ENCODE measurements at places on chromosomes 7 and 10. TPM values are rescaled to one million over a fixed set of nuclear protein-coding genes. Genes with fewer than 3 reads are reported as not detected.

The FGFR2 gene
- total RNA-seq = 6.1 TPM

- DNase-seq = no peak
These were observed 282.1 kb upstream of the MKLN1 start for GRCh38 chr7:131045526-131045925.

DNA sequence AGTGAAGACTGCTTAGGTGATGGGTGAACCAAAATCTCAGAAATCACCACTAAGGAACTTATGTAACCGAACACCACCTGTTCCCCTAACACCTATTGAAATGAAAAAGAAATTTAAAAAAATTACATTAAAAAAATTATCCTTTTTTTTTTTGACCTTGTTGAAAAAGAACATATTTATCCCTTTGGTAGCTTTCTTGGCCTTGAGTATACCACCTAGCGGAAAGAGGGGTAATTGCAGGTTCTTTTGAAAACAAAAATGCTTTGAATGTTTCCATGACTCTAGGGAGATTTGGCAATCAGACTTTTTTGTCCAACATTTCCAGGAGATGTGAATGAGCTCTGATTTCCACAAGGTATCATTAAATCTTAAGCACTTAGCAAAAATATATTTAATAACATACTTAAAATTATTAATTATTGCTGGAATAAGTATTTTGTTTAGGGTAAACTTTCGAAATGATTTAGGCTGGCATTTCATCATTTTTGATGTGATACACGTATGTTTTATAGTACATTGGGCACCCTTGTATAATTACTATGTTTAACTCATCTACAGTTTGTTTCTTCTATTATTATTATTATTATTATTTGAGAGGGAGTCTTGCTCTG is 47.0 kb upstream of the ELMO1 start:
- no peak for DNase-seq

The LLCFC1 gene
- not detected for total RNA-seq

The RBM48 gene
- total RNA-seq = 11.8 TPM

DNA sequence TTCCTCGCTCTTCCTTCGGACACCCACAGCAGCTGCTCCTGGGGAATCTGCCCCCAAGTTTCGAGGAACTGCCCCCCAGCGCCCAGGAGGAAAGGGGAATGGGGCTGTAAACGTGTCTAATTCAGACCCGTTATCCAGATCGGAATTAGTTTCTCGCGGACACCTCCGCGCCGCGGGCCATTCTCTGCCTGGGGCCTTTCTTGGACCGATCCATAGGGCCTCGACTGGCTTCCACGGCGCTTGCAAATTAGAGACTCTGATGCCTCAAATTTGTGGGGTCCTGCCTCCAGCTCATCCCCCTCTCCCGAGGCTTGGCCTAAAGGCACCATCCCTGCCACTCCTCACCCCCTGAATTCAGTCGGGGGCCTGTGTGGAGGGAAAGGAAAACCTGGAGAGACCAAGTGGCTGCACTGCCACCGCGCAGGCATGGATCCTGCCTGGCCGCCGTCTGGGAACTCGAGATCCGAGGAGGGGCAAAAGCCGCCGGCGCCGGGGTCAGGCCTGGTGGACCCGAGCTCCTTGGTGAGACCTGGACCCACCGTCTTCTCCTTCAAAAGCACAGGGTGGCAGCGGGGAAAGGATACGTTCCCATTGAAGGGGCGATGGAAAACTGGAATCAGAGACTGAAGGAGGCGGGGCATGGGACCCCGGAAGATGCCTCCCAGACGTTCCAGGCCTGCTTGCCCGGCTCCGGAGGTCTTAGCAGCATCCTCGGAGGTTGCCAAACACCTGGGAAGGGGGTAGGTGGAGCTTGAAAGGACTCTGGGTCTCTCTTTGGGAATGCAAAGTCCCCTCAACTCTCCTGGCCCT is 13.7 kb downstream of the LBX1 start:
- DNase-seq = no peak

DNA sequence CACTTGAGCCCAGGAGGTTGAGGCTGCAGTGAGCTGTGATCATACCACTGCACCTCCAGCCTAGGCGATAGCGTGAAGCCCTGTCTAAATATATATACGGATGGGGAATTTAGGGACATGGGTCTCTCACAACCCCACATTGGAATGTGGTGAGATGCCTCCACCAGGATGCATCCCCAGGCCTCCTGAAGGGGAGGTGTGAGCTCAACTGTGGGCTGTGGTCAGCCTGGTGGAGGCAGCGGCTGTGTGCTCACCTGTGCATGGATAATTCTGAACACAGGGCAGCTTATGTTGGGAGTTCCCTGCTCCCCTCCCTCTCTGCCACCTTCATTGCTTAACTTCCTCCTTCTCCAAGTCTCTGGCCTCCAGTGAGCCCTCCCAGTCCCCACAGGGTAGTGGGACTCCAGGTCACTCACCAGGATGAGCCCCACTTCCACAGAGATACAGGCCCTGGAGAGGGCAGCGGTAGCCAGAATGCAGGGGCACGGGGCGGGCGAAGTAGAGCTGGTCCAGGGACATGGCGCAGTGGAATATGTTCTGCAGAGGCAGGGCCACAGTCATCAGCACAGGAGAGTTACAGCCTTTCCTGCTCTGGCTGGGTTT is 30.4 kb downstream of the PYROXD2 start:
- DNase-seq = no peak

DNA sequence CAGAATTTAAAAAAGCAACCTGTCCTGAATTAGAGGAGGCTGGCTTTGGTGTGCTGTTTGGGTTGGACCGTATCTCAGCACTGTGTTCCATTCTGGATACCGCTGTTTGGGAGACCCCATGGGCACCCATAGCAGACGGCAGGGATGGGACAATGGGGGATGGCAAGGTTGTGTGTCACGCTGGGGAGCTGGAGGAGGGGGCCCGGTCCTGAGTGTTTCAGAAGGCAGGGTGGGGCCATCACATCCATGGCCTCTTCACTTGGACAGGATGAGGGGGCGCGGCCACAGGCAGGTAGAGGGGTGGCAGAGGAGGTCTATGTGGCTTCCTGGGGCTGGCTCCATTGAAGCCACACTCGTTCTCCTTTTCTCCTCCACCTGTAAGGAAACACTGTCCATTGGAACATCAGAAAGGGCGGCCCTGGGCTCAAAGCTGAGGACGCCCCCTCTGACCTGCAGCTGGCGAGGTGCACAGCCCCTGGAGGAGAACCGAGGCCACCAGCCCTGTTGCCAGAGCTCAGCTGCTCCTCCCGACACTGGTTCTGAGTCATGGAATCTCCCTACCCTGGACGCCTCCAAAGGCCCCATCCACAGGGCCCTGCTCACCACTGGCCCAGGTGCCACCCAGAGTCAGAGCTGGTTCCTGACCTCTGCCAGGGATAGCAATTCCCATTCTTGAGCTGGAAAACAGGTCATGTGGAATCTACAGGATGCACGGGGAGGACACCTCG is 587.3 kb downstream of the DNAJB6 start:
- DNase-seq = no peak

DNA sequence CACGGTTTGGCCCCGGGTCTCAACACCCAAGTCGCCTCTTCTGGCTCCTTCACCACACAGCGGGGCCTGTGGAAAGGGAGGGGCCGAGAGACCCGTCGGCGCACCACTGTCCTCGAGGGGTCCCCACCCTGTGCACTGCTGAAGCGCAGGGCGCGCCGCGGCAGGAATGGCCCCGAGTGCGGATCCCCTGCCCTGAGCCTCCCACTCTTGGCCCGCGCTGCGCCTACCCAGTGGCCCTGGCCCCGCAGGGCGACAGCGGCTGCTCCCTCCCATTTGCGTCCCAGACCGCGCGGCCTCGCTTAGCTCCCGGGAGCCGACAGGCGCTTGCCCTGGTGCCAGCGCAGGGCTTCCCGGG is 2.1 kb upstream of the SFMBT2 start:
- DNase-seq = no peak

DNA sequence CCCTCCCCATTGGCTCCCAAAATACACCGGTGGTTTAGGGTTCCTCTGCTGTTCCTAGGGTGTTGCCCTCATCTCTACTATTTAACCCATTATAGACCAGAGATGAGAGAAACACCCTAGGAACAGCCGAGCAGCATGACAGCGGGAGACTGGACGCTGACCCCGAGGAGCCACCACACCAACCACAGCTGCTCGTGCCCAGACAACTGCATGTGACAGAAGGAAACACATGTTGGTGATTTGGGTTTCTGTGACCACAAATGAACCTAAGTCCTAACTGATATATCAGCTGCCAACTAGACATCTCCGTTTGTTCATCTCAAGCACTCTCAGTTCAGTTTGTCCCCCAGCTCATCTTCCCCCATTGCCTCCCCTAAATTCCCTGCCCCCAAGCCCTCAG is 13.4 kb downstream of the CFAP43 start:
- no peak for DNase-seq

DNA sequence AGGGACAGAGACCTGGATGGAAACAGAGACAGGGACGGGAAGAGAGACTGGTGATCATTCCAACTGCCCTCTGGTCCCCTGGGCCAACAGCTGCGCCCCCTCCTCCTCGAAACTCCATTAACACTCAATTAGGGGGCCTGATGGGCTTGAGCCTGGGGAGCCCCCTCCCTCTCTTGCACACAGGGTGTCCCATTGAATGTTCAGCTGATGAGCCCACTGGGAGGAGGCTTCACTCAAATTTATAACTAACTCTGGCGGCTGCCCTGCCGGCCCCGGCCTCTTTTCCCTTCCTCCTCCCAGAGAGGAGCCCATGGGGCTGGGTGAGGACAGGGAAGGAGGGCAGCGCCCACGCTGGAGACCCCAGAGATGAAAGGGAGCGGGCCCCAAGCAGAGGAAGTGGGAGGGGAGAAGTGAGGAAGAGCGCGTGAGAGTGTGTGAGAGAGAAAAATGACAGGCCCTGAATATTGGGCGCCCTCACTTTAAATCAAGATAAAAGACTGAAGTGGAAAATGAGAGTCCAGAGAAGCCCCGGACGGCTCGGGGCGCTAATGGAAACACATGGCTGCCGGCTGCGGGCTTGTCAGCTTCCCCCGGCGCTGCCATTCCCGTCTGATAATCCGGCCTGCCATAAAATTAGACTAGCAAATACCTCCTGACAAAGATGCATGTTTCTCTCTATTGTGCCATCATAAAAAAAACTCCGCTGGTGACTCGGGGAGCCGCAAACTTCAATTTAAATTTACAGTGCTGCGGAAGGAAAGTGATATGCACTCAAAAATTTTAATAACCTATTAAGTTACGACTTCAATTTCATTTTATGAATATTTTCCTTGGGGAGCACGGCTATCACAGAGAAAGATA is 58.0 kb upstream of the PAX2 start:
- no peak for DNase-seq

- DNase-seq = no peak
These were observed 29.4 kb upstream of the GRB10 start for GRCh38 chr7:50812094-50812493.

DNA sequence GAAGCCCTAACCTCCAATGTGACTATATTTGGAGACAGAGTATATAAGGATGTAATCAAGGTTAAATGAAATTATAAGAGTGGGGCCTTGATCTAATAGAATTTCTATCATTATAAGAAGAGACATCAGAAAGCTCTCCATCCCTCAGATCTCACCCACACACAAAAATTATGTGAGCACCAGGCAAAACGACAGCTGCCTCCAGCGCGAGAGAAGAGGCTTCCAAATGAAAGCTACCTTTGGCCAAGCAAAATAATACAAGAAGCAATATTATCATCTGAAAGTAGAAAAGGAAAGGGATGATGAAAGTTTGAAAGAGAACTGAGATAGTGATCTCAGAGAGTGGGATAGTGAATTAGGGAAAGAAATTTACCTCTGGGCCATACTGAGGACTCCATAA is 1192.5 kb downstream of the NXPH1 start:
- no peak for DNase-seq

- no peak for DNase-seq
These were observed 104.9 kb downstream of the CDK14 start for GRCh38 chr7:90701021-90701420.

- DNase-seq = peak; percentile 57
These were observed 37.9 kb downstream of the ADAM12 start for GRCh38 chr10:126350216-126350992.

DNA sequence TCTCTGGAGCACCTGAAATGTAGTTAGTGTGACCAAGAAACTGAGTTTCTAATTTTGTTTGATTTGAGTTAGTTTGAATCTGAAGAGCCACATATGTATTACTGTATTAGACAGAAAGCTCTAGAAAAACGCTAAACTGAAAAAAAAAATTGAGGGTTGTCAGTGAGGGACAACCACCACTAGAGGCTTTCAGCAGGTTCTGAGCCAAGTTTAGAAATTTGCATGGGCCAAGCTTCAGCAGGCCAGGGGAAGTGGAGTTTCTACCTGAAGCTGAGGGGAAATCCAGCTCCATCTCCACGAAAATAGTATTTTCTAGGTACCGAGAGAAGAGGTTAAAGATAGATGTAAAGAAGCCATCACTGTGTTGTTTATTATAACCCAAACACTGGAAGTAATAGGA is 77.9 kb upstream of the PLXNA4 start:
- DNase-seq = no peak

The CALML5 gene
- total RNA-seq = not detected

- no peak for DNase-seq
These were observed 91.4 kb downstream of the IPMK start for GRCh38 chr10:58175990-58176900.

GRCh38 chr7:1053002-1053411 is 8.7 kb downstream of the GPR146 start:
- peak; percentile 70 for DNase-seq

- no peak for DNase-seq
These were observed 95.5 kb upstream of the KCNIP2 start for GRCh38 chr10:101939008-101939648.

DNA sequence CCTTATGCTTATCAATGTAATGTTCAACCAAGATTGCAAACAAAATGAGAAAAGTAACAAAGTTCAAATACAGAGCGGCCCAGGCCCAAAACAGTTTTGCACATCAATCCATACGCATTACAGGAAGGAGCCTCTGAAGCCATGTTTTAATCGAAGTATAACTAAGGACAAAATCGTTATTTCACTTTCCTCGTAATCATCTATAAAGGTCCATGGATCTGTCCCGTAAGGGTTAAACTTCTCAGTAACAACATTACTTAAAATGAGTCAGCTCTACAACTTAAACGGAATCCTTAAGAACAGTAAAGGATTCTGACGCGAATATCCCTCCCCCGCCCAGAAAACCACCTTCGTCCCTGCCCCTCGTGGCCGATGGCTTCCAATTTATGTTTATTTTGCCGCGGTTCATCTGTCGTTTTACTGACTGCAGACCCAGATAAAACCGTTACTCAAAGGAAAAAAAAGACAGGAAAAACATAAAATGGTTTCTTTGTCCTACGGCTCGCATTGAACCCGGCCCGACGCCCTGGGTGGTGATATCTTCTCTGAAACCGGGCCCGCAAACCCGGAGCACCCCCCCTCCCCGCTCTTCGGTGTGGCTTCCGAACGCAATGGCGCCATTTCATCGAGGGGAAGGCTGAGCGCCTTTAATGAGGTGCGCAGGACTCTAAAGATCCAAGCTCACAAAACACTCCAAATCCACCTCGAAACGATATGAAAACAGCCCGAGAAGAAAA is 1.1 kb downstream of the HNRNPA2B1 start:
- peak; percentile 70 for DNase-seq

GRCh38 chr7:9231630-9232121 is 798.3 kb downstream of the NXPH1 start:
- DNase-seq = no peak

- DNase-seq = no peak
These were observed 17.0 kb upstream of the IFRD1 start for GRCh38 chr7:112433289-112433688.

The FAM13C gene
- 4.6 TPM for total RNA-seq

All from left cardiac atrium (tissue), 4 donors.